ENCODE measurements at places on chromosomes 13 and 19. TPM values are rescaled to one million over a fixed set of nuclear protein-coding genes. Genes with fewer than 3 reads are reported as not detected.

The BRSK1 gene
- total RNA-seq = 12.6 TPM

DNA sequence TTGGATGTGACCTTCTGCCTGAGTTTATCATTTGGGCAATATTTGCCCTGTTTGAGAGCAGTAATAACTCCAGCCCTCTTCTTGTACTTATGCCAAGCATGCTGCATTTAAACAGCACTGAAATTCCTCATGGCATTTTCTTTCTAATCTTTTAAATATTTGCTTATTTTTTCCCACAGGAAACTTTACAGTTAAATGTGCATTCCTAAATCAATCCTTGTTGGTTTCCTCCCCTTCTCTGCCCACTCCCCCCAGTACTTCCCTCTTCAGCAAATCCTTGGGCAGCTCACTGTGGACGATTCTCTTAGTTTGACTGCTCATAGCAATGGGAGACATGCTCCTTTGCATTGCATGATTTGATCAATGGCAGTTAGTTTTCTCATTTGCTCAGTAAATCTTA lies 68.7 kb downstream of the RAP2A start:
- no peaks in the 10 kb centered on the region for H3K27me3 ChIP-seq
- H3K27ac ChIP-seq = no peak overlapping the region
- H3K4me3 ChIP-seq = no peak overlapping the region
- no peaks in the 10 kb centered on the region for H3K36me3 ChIP-seq
- no peak for DNase-seq
- peaks cover 9% of the 10 kb centered on the region for H3K4me1 ChIP-seq

DNA sequence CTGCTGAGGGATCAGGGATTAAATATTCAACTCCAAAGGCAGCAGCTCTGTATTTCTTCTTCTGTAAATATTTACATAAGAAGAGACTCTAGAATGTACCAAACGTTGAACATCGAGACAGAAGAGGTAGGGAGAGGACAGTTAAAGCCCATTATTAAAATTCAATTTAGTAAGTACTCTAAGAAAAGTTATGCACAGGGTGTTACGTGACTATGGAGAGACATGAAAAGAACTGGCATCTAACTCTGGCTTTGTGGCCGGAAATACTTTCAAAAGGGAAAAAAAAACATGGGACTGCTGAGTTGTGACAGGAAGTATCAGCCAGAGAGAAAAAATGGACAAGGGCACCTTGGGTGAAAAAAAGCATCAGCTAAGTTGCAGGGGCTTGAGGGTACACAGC lies 36.7 kb downstream of the LNX2 start:
- no peak overlapping the region for H3K4me3 ChIP-seq
- no peak overlapping the region for H3K27ac ChIP-seq
- no peaks in the 10 kb centered on the region for H3K27me3 ChIP-seq
- H3K4me1 ChIP-seq = peaks cover 8% of the 10 kb centered on the region
- no peaks in the 10 kb centered on the region for H3K36me3 ChIP-seq
- DNase-seq = no peak

- H3K27me3 ChIP-seq = no peaks in the 10 kb centered on the region
- H3K4me3 ChIP-seq = no peak overlapping the region
- no peak for DNase-seq
Measured at GRCh38 chr13:40275636-40276035, 390.8 kb downstream of the FOXO1 start.

GRCh38 chr19:44176590-44176989 lies 11.7 kb downstream of the ZNF226 start:
- DNase-seq = no peak
- H3K27ac ChIP-seq = no peak overlapping the region
- no peak overlapping the region for H3K4me3 ChIP-seq
- H3K27me3 ChIP-seq = no peaks in the 10 kb centered on the region

- H3K4me3 ChIP-seq = no peak overlapping the region
- no peak overlapping the region for H3K27ac ChIP-seq
- no peaks in the 10 kb centered on the region for H3K27me3 ChIP-seq
- no peaks in the 10 kb centered on the region for H3K36me3 ChIP-seq
- no peak for DNase-seq
- H3K4me1 ChIP-seq = no peaks in the 10 kb centered on the region
Measured at GRCh38 chr13:109400624-109401257, 385.6 kb downstream of the IRS2 start.

Data from heart right ventricle (tissue), 16 donors.